ENCODE measurements at places on chromosomes 11 and 22. TPM values are rescaled to one million over a fixed set of nuclear protein-coding genes. Genes with fewer than 3 reads are reported as not detected.

DNA sequence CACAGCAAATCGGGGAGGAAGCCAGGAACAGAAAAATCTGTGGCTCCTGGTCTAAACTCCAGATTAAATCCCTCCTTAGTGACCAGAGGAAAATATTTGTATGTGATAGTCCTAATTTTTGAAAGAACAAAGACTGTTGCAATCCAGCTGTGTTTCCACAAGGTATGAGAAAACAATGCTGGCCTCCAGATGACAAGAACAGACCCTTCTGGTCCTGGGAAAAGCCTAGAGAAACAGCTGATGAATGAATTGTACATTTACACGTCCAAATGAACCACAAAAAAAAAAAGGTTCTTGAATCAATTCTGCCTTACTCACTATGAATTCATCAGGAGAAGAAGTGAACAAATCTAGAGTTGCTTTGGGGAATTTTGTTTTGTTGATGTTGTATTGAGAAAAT lies 63.7 kb downstream of the ETS1 start:
- no peak for DNase-seq

GRCh38 chr11:132248580-132248979 lies 878.2 kb downstream of the NTM start:
- no peak for DNase-seq

DNA sequence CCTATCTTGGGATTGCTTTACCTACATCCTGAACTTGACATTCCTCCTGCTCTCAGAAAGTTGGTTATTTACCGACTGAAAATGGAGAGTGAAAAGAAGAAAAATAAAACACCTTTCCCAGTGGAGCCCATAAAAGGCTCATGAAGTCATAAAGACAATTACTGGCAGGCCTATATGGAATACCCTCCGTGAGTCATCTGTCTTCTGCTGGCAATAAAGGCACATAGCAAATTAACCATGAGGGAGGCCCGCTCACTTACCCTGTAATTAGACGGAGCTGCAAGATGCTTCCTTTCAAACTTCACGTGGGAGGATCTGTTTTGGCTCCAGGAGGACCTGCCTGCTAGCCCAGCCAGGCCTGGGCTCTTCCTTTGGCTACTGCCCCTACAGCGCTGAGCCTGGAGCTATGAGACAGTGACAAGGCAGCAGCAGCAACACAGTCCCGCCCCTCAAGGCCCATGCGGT lies 540.4 kb downstream of the BUD13 start:
- DNase-seq: no peak

GRCh38 chr22:38494498-38494897 lies 11.6 kb downstream of the DDX17 start:
- peak; percentile 33 for DNase-seq

Gene P2RX6
- 1.6 TPM for total RNA-seq

DNA sequence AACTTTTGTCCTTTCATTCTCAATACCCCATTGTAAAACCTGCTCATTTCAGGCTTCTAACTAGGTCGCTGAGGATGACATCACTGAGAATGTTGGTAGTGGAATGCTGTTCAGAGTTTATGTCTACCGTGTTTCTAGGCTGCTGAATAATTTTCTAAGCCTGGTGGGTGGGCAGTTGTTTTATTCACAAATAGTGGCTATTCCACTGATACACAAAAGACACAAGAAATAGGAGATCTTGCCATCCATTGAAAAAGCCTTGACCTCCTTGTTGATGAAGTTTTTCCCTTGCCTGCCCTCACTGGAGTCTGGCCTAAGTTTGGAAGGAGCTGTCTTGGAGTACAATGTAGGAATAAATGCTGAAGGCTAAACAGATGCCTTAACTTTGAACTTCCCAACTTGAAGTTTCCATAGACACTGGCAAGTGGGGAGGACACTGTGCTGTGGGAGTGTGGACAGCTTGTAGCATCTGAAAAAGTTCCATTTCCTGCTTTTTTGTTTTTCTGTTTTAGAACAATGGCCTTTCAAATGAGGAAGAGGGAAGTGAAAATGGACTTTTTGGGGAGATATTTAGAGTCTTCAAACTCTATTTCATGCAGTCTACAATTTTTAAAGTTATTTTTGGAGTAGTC lies 59.2 kb downstream of the TRIM44 start:
- DNase-seq: no peak

Gene CD6
- total RNA-seq: not detected

- DNase-seq: no peak
Observed at GRCh38 chr11:120532832-120533196, 21.3 kb downstream of the GRIK4 start.

DNA sequence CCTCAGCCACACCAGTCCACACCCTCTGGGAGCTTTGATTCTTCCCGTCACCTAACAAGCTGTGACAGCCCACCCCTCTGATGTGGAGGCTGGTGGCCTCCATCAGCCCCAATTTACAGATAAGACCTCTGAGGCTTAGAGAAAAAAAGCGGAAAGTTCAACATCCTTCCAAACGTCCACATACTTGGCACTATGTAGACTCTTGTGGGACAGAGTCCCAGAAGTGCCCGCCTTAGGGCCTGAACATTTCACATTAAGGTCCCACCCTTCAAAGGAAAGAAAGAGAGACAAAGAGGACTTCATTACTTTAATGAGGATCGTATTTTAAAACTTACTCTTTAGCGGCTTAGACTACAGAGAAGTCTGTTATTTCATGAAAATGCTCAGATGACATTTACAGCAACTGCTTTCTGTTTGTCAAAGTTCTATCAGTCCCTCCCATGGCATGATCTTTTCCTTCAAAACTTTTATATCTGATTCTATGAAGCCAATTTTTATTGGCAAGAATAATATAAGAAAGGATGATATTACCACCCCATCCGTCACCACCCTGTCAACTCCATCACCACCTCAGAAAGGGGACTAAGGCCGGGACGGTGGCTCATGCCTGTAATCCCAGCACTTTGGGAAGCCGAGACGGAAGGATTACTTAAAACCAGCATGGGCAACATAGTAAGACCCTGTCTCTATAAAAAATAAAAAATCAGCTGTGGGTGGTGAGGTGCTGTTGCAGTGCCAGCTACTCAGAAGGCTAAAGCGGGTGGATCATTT lies 15.7 kb upstream of the SCGB1A1 start:
- DNase-seq: no peak

GRCh38 chr22:28989484-28989883 lies 72.1 kb downstream of the C22orf31 start:
- no peak for DNase-seq

DNA sequence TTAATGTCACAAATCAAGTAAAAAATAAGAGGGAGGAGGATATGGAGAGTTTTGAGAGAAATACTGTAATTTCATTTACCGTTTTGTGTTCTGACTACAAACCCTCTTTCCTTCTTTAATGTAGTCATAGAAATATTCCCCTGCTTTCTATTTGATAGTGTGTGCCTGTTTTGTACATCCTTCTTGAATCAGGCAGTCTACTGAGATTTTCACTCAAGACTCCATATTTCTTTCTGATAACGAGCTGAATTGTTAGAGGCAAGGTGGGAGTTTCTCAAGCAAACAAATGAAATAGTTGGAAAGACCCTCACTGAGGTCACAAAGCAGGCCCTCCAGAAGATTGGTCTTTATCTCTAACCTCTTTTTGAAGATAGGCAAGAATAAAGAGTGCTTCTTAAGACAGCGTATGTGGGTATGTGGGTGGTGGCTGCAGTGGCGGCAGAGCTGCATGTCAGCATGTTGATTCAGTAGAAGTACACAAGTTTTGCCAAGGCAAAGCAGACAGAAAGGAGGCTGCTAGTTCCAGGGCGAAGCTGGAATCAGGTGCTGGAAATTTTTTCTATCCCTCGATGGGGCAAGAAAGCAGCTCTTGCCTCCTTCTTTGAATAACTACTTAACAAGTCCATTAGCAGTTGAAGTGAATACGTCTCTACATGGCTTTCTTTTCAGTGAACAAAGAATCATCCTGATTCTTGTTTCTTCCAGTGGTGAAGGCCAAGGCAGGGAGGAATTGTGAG lies 164.2 kb downstream of the FAM76B start:
- DNase-seq: no peak

- peak; percentile 4 for DNase-seq
Observed at GRCh38 chr11:125743681-125744080, 2.4 kb upstream of the PATE1 start.

Gene SYT13
- total RNA-seq: not detected

DNA sequence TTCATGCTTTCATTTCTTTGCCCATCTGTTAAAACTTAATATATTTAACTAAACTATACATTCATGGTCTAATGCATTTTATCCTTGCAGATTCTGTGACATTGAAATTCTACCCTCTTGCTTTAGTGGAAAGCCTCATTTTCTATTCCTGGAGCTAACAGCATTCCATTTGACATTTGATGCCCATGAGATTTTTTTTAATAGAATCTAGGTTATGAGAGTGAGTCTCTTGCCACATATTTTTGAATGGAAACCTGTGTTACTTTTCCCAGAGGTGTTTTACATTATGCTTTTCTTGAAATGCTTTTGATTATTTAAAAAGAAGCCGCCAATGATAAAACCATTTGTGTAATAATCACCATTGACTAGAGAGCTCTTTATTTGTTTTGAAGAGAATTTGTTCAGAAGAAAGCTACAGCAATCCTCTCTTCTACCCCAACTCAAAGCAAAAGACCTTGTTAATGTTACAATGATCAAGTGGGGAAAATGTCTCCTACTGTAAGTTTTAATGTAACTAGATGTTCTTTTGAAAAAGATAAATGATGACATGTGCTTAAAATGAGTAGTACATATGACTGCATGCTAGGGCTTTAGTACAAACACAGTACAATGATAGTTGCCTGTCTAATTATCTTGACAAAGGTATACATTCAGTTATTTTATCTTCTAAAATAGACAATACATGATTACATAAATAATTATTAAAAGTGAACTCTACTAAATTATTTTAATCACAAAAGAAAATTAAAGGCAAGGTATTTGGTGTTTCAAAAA lies 67.3 kb downstream of the GAS2 start:
- no peak for DNase-seq

Gene FOLR1
- 0.42 TPM for total RNA-seq

GRCh38 chr11:121318848-121319834 lies 26.6 kb downstream of the SC5D start:
- peak; percentile 50 for DNase-seq

Gene RIMBP3B
- total RNA-seq: 0.13 TPM
